ENCODE measurements at places on chromosomes 6 and 20.

DNA sequence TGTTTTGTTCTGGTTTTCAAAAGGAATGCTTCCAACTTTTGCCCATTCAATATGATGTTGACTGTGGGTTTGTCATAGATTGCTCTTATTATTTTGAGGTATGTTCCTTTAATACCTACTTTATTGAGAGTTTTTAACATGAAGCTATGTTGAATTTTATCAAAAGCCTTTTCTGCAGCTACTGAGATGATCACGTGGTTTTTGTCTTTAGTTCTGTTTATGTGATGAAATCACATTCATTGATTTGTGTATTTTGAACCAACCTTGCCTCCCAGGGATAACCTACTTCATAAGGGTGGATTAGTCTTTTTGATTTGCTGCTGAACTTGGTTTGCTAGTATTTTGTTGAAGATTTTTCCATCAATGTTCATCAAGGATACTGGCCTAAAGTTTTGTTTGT lies 92.7 kb upstream of the TCF21 start:
- no peak for DNase-seq

DNA sequence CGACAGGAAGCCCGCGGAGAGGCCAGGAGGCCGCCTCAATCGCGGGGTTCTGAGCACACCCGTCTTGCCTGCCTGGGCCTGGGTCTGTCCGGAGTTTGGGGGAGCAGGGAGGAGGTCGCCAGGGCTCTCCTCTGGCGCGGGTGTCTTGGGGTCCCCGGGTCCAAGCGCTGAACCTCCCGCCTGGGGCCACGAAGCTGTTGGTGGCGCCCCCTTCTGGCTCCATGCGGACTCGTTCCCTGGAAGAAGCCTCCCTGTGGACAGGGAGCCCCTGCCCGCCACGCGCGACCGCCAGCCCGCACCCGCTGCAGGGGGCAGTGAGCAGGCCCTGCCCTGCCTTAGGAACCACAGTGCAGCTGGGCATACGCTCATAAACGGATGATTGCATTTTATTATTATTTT lies 44.7 kb downstream of the MCUR1 start:
- DNase-seq, result no peak

- DNase-seq, result no peak
Measured at GRCh38 chr20:48246061-48246790, 460.9 kb upstream of the SULF2 start.

- DNase-seq, result peak; percentile 81
Measured at GRCh38 chr6:148271711-148272439, 70.8 kb upstream of the SASH1 start.

DNA sequence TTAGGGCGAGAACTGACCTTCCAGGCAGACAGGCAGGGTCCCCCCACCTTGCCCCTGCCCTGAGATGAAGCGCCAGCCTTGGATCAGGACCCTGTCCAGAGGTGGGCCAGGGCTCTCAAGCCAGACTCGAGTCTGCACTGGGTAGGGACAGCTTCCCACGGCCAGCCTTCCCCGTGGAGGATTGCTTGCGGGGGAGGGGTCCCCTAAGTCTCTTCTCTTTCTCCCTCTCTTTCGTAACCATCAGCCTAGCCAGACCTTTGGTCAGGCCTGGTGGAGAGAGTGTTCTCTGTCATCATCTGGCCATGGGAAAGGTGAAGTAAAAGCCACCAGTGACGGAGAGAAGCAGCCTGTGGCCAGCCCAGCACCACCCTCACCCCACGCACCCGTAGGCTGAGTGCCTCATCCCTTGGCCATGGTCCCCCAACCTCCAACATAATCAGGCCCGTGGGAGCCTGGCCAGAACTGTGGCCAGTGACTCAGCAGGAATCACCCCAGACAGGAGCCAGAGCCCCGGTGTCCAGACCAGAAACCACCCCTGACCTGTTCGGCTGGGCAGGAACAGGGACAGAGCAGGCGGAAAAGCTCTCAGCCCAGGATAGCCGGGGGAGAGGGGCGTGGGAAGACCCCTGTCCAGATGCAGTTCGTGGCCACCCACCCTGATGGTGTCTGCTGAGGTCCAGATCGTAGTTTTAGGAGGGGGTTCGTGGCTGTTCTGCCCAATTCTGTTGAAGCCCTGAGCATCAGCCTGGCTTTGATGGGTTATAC lies 47.1 kb downstream of the SNAI1 start:
- DNase-seq, result peak; percentile 95

- no peak for DNase-seq
Measured at GRCh38 chr6:36639171-36639808, 39.2 kb upstream of the CDKN1A start.

DNA sequence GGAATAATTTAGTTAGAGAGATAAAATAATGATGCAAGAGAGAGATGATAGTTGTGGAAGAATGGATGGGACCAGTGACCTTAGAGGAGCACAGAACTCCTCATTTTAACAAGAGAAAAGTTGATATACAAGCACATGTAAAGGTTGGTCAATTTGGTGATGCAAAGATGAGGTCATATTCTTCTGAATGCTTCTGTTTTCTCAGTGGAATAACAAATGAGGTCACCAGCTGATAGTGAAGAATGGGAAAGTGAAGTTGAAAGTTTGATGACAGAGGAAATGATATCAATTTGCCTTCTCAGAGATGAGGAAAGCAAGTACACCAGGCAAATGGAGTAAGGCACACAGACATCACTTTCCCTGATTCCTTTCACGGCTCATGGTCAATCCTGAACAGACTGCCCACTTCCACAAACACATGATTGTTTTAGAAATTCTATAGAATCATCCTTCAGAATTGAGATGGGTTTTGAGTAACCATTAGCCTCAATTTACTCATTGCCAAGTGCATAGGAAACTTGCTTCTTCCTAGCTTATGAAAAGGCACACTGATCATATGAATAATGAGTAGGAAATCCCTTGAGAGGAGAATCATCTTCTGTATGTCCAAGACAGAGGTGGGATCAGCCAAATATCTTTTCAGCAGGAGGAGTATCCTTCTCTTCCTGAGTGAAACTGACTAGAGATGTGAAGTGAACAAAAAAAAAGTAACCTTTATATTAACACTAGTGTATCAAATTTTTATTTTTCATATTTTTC lies 82.4 kb upstream of the TCF21 start:
- DNase-seq, result no peak

DNA sequence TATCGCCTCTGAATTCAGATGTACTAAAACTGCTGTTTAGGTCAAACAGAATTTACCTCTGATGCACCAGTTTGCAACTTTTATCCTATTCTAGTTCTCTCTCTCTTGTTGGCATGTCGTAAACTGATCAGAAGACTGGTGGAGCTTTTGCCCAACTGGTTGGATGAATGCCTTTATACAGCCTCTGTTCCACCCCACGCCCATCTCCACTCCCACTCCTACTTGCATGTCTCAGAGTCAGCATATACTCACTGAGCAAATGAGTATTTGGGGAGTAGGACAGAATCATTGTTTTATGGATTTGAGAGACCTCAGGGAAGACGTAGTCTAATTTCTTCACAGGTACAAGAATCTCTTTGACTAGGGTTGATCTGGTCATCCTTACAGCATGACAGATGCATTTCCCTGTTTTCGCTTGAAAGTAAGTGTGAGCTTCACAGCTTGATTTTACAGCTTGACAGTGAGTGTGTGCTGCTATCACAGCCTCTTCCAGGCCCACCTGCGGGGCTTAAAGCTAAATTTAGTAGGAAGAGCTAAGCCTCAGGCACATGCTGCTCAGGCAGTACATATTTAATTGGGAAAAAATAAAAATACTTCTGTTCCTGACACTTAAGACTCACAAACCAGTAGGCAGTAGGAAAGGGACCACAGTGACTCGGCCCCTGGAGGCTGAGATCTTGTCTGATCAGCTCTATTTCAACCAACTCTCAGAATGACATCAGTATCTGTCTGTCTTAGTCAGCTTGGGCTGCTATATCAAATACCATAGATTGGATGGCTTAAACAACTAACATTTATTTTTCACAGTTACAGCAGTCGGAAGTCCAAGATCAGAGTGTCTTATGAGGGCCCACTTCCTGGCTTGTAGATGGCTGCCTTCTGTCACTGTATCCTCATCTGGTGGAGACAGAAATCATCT lies 30.4 kb downstream of the TRMT6 start:
- no peak for DNase-seq

GRCh38 chr6:125952764-125953501 lies 3.6 kb upstream of the HINT3 start:
- DNase-seq, result peak; percentile 52

DNA sequence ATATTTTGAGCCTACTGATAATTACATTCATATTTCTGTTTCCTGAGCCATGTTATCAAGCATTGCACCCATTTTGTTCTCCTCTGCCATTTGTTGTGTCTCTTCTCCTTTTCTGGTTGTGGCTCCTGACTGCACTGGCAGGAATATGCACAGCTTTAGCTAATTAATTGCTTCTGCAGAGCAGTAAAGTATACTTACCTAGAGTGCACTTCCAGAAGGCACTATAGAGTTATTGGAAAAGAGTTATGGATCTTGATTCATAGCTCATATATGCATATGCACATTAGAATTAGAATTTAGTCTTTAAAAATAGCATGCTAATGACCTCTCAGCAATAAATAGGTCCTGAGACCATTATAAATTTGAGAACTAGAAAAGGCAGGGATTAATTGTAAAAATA lies 262.6 kb downstream of the NKAIN2 start:
- DNase-seq, result no peak

DNA sequence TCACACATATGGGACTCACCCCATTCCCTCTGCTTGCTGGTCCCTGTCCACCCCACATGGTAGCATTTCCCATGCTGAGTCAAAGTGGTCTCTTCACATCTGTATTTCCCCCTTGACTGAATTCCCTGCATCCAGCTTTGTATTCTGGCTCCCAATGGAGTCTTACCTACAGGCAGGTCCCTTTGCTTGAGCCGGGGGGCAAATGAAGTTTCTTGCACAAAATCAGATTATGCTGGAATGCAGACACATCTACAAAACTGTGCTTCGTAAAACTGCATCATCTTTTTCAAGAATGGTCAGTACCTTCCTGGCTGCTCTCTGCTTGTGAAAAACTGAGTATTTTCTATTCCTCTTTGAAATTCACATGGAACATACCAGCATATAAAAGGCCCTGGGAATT lies 32.1 kb upstream of the BCAS1 start:
- no peak for DNase-seq

All from hepatic stellate cell (primary cell).